CD4-positive, alpha-beta T cell treated with Interleukin-4 for 1 hour (primary cell): ENCODE measurements at places on chromosomes 11 and 22.

DNA sequence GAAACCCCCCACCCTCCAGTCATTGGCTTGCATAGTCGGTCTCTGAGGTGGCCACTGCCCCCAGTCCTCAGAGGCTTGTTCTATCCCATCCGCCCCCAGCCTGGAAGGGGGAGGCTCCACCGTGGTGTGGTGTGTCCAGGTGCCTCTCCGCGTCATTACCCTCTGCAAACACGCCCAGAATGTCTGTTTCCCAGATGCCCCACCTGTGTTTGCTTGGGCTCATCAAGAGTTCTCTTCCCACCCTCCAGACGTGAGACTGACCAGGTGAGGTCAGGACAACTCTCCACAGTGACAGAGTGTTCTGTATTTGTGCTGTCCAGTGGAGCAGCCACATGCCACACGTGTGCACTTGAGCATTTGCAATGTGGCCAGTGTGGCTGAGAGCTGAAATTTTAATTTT is 24.9 kb downstream of the LRRC10B start:
- no peak for DNase-seq

- DNase-seq, result no peak
These were observed 298.0 kb upstream of the ZC3H12C start for GRCh38 chr11:109795234-109795633.

DNA sequence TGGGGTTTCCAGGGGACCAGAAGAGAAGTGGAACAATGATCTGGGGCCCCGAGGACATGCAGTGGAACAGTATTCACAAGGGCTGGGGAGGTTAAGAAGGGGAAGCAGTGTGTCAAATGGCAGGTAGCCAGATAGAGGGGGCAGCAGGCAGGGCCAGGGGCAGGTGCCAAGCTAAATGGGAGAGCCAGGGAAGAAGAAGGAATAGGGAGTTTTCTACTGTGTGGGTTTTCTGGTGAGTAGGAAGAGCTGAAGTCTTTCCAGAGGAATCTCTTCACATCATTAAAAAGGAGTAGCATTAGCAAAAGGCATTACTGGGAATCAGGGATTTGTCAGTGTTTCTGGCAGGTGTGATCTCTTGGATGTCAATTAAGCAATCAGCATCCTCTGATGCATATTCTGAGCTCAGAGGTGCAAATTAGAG is 55.8 kb downstream of the IRAG1 start:
- DNase-seq, result no peak

GRCh38 chr11:128190312-128190711 is 397.0 kb downstream of the ETS1 start:
- peak; percentile 36 for DNase-seq

- DNase-seq, result no peak
These were observed 393 bp downstream of the ST13 start for GRCh38 chr22:40855979-40856512.

- DNase-seq, result no peak
These were observed 968 bp downstream of the RHBDD3 start for GRCh38 chr22:29266564-29267461.

DNA sequence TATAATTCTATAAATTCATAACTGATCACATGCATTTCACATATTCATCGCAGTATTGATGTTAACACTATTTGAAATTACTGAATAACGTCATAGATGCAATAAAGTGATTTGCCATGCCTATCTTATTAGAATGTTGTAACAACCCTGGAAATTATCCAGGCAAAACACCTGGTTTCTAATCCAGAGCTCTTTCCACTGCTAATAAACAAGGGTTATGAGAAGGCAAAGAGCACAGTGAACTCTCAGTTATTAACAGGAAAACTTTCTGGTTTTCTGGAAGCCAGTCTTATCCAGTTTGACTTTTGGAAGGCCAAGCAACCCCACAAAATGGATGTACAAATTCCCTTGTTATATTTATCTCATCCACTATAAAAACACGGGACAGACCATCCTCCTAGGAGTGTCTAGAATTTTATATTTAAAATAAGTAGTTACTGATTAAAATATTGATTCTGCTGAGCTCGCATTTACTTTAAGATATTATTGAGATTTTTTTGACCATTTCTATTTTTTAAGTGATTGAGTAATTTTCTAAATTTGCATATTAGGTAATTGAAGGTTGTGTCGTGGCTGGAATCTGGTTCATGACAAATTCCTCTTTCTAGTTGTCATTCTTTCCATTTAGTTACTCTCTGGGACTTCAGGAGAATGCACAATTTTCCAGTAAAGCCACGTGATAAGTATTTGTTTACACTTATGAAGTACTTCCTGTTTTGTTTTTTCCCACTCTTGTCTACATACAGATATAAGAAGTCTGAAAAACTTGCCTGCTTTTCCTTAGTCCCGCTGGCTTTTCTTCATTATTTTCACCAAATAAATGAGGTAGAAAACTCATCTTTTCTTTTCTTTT is 47.9 kb downstream of the DCUN1D5 start:
- DNase-seq, result no peak

DNA sequence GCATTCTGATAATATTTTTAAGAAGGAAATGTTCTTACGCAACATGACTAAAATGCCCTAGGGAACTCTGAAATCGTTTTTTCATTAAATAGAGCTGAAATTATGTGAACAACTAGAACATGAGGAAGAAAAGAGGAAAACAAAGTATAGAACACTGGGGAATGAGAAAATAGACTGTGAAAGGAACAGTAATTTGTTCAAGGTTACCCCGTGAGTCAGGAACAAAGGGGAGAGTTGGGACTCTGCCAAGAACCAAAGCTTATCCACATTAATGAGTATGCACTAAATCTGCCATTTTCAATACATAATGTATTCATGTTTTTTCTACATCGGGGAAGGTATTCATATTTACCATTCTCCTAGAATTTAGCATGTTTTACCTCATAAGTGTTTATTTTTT is 961.8 kb upstream of the CCDC90B start:
- DNase-seq, result no peak

DNA sequence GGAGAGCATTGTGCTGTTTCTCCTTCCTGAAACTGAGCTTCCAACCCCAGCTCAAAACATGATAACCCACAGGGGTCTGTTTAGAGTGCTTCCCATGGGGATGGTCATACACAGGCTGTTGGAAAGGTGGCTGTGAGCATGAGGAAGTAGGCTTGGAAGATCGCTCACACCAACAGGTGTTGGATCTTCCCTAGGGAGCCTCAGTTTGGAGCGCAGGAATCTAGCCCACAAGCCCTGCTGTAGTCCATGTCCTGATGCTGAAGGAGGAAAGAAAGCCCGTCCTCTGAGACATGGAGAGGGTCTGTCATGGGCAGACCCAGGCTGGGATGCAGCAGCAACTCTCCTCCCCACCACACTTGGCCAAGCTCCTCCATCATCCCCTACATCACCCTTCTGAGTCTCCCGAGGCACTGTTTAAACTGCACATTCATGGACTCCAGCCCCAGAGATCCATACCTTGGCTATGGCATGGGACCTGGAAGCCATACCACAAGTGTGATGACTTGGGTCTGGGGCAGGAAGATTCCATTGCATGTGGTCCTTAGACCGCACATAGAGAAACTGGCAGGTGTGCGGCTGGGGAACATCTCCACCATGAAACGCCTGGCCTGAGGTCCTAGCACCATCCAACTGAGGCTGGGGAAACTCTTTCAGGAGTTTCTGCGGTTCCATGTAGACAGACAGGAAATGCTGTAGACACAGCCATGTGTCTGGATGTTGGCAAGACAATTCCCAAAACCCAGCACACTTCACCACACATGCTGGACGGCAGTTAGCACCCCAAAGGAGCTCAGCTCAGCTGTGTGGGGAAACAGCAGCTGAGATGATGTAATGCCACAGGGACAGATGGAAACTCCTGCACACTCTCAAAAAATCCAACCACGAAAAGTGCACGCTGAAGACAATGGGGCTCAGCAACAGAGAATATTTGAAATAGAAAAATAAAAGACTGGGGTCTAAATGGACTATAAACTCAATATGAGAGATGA is 27.6 kb upstream of the TTC12 start:
- DNase-seq, result no peak

DNA sequence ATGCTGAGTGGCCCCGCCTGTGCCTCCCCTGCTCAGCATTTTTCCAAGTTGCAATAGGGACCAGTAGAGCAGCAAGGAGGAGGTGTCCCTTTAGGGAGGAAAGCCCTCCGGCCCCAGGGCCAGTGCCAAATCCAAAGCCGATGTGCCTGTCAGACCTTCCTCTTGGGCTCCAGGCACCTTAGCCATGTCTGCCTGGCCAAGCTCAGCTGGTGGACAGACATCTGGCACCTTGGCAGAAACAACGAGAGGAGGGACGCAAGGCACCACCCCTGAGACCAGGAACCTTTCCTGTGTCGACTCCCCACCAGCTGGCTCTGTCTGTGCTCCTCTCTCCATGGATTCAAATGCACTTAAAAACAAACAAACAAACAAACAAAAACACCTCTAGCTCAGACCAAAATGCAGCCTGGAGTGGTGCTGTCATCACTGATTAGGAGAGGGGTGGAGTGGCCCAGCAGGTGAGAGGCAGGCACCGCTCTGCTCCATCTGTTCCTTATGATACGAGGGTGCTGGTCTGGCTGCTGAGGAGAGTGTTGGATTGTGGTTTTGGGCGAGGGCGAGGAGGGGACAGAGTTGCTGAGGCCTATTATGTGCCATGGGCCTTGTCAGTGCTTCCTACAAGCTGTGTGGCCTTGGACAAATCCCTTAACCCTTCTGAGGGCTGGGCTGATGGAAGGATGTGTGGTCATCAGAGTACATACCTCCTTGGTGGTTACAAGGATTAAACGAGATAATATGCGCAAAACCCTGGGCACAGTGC is 46.2 kb downstream of the TP53I11 start:
- no peak for DNase-seq

GRCh38 chr11:7077101-7077500 is 11.7 kb upstream of the RBMXL2 start:
- no peak for DNase-seq

DNA sequence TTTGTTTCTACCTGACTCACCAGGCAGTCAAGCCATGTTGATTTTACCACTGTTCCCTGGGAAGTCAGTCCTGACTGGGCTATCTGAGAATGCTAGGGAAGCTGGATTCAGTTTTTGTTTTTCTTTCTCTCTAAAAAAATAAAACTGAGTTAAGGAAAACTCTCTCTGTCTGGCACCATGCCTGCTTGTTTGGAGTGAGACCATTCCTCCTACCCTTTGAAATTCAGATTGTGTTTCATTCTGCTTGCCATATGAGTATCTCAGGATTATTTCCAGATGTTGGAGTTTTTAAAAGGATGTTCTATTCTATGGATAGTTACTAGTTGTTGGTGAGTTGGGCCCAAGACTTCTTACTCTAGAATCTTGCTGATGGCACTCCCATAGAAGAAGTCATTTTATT is 1917.0 kb downstream of the LRRC4C start:
- no peak for DNase-seq

- DNase-seq, result no peak
These were observed 78.7 kb downstream of the ENTHD1 start for GRCh38 chr22:39814899-39815298.

GRCh38 chr22:47062126-47062525 is 299.7 kb downstream of the TBC1D22A start:
- no peak for DNase-seq

- DNase-seq, result peak; percentile 54
These were observed 9.3 kb upstream of the CDC42BPG start for GRCh38 chr11:64853709-64854108.

- DNase-seq, result no peak
These were observed 35.5 kb downstream of the FZD4 start for GRCh38 chr11:86919557-86920210.

GRCh38 chr22:39144101-39144767 is 8.2 kb downstream of the CBX7 start:
- DNase-seq, result peak; percentile 58

- no peak for DNase-seq
These were observed 227.5 kb upstream of the CNTN5 start for GRCh38 chr11:98793276-98793675.

DNA sequence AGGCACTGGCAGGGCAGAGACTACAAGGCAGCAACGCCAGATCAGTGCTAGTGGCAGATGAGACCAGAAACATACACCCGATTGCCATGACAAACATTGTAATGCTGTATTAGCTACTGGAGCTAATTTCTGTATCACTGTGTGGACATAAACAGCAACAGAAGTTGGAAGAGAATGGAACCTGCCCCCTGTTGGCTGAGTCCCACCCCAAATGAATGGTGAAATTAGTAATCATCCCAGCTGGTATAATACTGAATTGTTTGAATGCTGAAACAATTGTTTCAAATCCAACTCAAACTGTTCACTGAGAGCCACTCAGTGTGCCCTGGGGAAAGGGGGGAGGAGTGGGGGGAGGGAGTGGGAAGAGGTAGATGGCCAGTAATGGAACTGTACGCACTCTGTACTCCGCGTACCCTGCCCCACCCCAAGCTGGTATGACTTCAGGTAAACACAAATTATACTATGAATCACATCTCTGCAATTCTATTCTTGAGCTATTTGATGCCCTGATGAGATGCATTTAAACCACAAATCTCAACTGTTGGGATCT is 11.2 kb upstream of the BIRC3 start:
- peak; percentile 44 for DNase-seq

- no peak for DNase-seq
These were observed 5.7 kb downstream of the DRICH1 start for GRCh38 chr22:23626286-23626975.

- DNase-seq, result no peak
These were observed 82.1 kb downstream of the PIWIL4 start for GRCh38 chr11:94649254-94649653.

- DNase-seq, result no peak
These were observed 520.8 kb downstream of the INSC start for GRCh38 chr11:15635521-15635920.

DNA sequence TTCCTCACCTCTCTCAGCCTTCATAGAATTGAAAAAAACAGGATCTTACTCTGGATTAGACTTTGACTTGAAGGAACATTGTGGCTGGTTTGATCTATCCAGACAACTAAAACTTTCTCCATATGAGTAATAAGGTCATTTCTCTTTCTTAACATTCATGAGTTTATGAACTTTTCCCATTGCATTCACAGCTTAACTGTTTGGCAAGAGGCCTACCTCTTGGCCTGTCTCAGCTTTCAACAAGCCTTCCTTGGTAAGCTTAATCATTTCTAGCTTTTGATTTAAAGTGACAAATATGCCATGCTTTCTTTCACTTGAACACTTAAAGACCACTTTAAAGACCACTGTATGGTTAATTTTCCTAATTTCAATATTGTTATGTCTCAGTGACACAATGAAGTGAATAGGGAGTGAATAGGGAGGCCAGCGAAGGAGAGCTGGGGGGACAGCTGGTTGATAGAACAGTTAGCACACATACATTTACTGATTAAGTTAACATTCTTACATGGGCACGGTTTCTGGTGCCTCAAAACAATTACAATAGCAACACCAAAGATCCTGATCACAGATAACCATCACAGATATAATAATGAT is 17.0 kb downstream of the IMMP1L start:
- DNase-seq, result no peak

DNA sequence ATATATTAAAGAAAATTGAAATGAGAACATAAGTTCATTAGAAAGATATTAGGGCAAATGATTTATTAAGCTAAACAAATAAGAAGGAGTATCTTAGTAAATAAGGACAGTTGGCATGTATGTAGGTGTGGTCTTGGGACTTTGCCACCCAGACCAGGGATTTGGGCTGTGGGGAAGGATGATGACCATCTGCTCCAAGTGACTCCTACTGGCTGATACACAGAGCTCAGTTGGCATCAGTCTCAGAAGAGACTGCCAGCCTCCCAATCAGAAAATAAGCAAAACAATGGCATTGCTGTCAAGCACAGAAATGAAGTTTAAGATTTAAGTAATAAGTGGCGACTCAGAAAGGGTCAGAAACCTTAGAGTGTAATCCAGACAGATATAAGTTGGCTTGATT is 49.5 kb downstream of the PAX6 start:
- no peak for DNase-seq
